ENCODE measurements at places on chromosomes 7 and 10.

DNA sequence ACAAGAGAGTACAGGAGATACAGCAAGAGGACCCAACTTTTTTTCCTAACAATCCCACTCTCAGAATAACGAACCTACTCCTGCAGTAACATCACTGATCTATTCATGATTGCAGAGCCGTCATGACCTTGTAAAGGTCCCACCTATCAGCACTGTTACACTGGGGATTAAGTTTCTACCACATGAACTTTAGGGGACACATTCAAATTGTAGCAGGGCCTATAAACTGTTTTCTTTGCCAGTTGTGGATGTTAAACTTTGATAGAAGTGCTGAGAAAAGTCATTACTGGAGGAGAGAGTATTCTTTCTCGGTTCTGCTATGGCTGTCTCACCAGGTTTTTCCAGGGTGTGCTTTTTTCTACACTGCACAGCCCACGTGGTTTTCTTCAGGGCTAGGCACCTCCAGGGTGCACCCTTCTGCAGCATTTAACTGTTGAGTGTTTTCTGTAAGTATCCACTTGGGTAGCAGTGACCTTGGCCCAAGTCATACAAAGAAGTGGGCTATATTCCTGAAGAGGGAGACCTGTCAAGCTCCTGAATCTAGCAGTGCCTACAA, 131.6 kb upstream of the AHR start:
- no peaks in the 10 kb centered on the region for H3K4me1 ChIP-seq
- H3K4me3 ChIP-seq, result no peak overlapping the region
- no peaks in the 10 kb centered on the region for H3K27me3 ChIP-seq
- no peak for DNase-seq
- no peaks in the 10 kb centered on the region for H3K36me3 ChIP-seq

DNA sequence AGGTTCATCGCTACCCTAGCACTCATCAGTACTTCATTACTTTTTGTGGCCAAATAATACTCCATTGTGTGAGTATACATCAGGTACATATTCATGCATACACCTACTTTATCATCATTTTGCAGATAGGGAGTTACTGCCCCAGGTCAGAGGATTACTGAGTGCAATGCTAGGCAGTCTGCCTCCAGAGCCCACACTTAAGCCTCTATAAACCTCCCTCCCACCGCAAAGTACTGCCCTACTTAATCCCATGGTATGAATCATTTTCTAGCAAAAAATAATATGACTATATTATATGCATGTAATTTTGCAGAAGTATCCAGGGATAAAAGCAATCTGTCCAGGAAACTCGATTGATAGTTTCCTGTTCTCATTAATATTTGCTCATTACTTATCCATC, 194.3 kb downstream of the GRID1 start:
- H3K27me3 ChIP-seq, result no peaks in the 10 kb centered on the region
- no peak for DNase-seq
- H3K4me1 ChIP-seq, result no peaks in the 10 kb centered on the region
- no peaks in the 10 kb centered on the region for H3K36me3 ChIP-seq
- no peak overlapping the region for H3K4me3 ChIP-seq

DNA sequence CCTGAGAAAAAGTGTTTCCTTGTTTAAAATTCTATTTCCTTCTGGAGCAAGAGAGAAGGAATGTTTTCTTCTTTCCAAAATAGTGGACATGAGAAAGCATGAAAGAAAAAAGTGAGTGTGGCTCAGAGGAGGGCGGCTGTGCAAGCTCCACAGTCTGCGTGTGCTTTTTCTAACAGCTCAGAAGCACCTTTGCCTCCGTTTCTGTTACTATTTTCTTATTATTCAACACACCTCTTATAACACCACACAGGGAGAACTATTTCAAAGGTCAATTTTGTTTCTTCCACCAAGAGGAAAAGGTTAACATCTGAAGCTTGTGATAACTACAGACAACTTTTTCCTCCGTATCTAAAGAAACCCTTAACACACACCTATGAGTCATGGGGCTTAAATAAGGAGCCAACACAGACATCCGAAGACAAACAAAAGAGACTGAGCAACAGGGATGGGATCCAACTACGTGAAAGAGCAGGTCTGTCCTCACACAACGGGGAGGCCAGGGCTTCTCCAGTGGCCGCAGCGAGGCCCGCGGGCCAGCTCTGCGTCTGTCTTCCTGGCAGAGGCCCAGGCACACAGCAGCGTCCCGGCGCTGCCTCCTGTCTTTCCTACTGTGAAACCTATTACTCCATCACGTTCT, 36.2 kb upstream of the NCAPG2 start:
- DNase-seq, result no peak
- no peaks in the 10 kb centered on the region for H3K4me1 ChIP-seq
- H3K27me3 ChIP-seq, result no peaks in the 10 kb centered on the region
- H3K27ac ChIP-seq, result no peak overlapping the region
- H3K36me3 ChIP-seq, result peaks cover 4% of the 10 kb centered on the region

DNA sequence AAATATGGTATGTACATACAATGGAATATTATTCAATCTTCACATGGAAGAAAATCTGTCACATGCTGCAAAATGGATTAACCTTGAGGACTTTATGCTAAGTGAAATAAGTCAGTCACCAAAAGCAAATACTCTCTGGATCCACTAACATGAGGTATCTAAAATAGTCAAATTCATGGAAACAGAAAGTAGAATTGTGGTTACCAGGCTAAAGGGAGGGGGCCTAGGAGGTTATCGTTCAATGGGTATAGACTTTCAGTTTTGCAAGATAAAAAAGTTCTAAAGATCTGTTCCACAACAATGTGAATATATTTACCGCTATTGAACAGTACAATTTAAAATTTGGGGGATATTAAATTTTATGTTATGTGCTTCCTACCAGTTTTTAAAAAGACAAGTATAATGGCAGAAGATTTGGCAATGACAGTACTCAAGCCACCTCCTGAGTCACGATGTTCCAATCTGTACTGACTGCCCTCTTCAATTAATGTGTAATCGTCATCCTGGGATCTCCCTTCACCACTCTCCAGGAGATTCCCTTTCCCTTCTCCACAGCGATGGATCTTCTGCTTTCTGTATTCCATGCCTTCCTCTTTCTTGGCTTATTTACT, 32.3 kb upstream of the IL6 start:
- no peaks in the 10 kb centered on the region for H3K27me3 ChIP-seq
- no peaks in the 10 kb centered on the region for H3K36me3 ChIP-seq
- H3K4me3 ChIP-seq, result no peak overlapping the region
- H3K4me1 ChIP-seq, result no peaks in the 10 kb centered on the region
- DNase-seq, result no peak

DNA sequence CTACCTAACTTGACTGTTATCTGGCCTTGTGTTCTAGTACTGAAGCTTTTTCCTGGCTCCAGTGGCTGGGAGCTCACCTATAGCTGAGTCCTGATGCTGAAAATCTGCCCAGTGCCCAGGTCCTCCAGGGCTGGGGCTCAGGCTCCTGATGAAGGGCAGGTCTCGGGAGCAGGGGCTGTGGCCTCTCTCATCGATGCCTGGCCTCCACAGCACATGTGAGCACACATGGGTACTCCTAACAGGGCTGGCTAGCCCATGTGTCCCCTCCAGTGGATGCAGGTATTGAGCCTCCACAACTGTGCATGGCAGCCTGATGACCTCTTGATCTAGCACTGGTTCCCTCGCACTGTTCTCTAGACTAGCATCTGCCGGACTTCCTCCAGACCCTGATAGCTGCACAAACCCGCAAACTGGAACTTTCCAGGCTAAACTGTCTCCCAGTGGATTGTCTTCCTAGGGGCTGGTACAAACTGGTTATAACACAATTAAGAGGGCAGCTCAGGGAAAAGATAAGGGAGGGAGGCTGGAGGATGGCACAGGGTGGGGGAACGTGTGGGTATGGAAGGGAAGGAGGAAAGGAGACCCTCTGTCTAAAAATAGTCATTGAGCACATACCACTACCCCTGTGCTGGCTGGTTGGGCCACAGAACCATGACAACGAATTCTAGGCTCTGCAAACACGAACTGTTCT, 35.1 kb downstream of the PLAC9 start:
- peaks cover 10% of the 10 kb centered on the region for H3K4me1 ChIP-seq
- no peak overlapping the region for H3K4me3 ChIP-seq
- H3K36me3 ChIP-seq, result no peaks in the 10 kb centered on the region
- DNase-seq, result no peak

DNA sequence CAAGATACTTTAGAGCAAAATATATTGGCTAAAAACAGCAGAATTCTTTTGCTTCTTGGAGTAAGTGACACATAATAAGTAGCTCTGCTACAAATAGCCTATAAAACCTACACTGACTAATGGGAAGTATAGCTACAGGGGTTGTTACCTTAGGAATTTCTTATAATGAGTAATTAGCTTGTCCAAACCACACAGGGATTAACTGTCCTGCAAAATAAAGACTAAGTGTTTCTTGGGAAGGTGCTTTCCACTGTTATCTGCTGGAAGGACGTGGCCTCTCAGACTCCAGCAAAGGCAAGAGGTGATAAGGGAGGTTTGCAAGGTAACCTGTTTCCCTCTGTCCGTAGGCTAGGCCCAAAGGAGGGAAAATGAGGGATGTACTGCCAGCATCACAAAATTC, 302.4 kb downstream of the DOCK4 start:
- no peaks in the 10 kb centered on the region for H3K27me3 ChIP-seq
- no peak for DNase-seq
- H3K4me3 ChIP-seq, result no peak overlapping the region
- H3K4me1 ChIP-seq, result no peaks in the 10 kb centered on the region
- no peak overlapping the region for H3K27ac ChIP-seq

- H3K36me3 ChIP-seq, result no peaks in the 10 kb centered on the region
- H3K27ac ChIP-seq, result no peak overlapping the region
- no peak for DNase-seq
- H3K4me1 ChIP-seq, result no peaks in the 10 kb centered on the region
These were observed 425.3 kb upstream of the ANKRD30A start for GRCh38 chr10:36700123-36700522.

DNA sequence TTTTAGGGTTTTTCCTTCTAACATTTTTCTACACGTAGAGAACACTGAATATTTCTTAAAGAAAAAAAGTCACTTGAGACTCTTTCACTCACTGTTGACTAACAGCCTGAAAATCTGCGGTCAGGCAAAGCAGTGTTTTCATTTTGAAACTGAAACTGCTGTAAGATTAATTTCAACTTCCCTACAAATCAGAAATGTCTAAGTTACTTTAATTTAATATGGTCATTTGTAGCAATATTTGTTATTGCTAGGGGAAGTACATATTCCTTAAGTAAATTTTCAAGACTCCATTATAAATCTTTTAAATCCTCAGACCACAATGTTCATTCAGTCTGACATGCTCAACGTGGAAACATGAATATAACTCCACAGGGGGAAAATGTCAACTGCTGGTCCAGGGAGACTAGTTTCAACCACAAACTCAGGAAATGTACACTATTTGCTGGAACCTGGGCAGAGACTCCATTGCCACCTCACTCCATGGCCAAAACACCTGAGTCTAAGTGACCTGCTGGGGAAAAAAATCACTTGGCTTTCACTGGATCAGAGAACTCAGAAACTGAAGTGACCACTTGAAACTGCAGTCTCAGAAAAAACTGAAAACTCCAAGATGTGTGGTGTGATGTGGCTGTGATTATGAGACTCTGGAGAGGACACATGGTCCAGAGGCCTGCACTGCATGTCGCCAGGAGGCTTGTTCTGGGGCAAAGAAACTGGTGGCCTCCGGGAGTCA, 161.2 kb downstream of the TAX1BP1 start:
- peak overlapping the region; percentile 53 for H3K27ac ChIP-seq
- no peaks in the 10 kb centered on the region for H3K36me3 ChIP-seq
- H3K4me1 ChIP-seq, result no peaks in the 10 kb centered on the region
- peak overlapping the region; percentile 25 for H3K4me3 ChIP-seq

GRCh38 chr10:47287365-47287802, 12.6 kb upstream of the GDF10 start:
- H3K4me3 ChIP-seq, result no peak overlapping the region
- DNase-seq, result no peak
- H3K27me3 ChIP-seq, result no peaks in the 10 kb centered on the region
- no peaks in the 10 kb centered on the region for H3K4me1 ChIP-seq
- no peak overlapping the region for H3K27ac ChIP-seq
- H3K36me3 ChIP-seq, result no peaks in the 10 kb centered on the region

GRCh38 chr7:91264924-91265681, 870 bp downstream of the FZD1 start:
- peak overlapping the region; percentile 86 for H3K4me3 ChIP-seq
- no peaks in the 10 kb centered on the region for H3K27me3 ChIP-seq

GRCh38 chr7:100568176-100568895, 5.4 kb downstream of the SAP25 start:
- no peaks in the 10 kb centered on the region for H3K27me3 ChIP-seq
- H3K4me3 ChIP-seq, result no peak overlapping the region
- peak overlapping the region; percentile 3 for H3K27ac ChIP-seq
- H3K4me1 ChIP-seq, result peaks cover 4% of the 10 kb centered on the region

DNA sequence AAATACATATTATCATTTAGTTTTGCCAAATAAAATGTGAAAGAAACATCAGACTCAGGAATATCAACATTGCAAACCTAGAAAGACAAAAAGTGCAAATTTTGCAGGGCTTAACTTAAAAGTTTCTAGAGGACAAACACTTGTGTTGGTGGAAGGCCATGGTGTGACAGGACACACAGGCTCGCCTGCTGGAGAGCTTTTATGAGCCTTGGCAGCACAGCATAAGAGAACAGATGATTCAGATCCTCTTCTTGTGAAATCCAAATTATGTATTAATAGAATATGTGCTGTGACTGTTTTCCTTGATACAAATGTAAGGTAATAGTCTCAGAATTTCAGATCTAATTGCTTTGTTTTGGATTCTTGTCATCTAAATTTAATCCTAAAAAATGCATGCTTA, 72.9 kb upstream of the ABCB5 start:
- no peaks in the 10 kb centered on the region for H3K4me1 ChIP-seq
- no peaks in the 10 kb centered on the region for H3K36me3 ChIP-seq
- DNase-seq, result no peak
- no peak overlapping the region for H3K4me3 ChIP-seq
- H3K27me3 ChIP-seq, result no peaks in the 10 kb centered on the region
- H3K27ac ChIP-seq, result no peak overlapping the region

All from breast epithelium (tissue), 4 donors.